Activated T-cell treated with anti-CD3 and anti-CD28 coated beads for 1 hour (primary cell): ENCODE measurements at places on chromosomes 7 and 10.

GRCh38 chr7:40544871-40545303 is 410.1 kb downstream of the SUGCT start:
- DNase-seq, result no peak

- no peak for DNase-seq
These were observed 14.4 kb downstream of the TCF7L2 start for GRCh38 chr10:112964482-112964881.

DNA sequence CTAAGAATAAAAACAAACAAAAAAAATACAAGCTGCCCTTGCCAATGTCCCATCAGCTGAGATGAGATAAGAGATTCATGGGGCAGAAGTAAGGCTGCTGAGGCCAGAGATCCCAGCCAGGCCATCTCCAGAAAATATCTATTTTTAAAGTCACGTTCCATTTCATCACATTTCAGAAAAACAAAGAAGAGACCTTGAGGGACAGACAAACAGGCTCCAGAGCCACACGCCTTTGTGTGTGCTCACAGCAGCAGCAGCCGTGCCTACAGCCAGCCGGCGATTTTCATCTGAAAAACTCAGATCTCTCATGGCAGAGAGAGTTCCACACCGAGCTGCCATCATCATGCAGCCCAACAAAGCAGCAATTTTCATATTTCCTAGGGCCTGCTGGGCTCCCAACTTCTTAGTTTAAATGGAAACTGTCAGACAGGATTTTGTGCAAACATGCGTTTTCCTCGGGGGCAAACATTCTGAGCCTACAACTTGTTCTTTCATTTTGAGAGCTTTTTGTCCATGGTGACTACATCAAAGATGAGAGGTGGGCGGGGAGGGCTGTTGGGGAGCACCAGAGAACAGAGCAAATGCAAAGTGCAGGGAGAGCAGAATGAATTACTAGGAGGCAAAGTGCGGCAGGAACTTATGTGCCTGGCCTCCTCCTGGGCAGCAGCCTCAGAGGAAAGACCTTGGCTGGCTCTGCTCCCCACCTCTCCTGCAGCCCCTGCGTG is 38.8 kb downstream of the DLG5 start:
- DNase-seq, result no peak

- DNase-seq, result no peak
These were observed 67.6 kb downstream of the MDFIC start for GRCh38 chr7:114989531-114989930.

DNA sequence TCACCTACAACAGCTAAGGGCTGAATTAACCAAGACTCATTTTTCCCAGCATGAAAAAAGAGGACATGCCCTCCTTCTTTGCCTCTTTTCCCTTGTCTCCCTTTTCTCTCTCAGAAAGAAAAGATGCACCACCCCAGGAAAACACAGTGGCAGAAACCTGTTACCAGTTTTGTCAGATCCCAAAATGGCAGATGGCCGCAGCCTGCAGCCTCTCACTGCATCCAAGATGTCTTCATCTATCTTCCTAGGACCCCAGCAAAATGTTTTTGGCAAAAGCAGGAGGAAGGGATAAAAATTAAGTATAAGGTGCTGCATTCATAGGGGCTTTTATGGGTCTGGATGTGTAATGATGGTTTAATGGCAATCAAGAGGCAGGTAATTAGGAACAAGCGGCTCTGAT is 266.6 kb upstream of the NPVF start:
- no peak for DNase-seq

DNA sequence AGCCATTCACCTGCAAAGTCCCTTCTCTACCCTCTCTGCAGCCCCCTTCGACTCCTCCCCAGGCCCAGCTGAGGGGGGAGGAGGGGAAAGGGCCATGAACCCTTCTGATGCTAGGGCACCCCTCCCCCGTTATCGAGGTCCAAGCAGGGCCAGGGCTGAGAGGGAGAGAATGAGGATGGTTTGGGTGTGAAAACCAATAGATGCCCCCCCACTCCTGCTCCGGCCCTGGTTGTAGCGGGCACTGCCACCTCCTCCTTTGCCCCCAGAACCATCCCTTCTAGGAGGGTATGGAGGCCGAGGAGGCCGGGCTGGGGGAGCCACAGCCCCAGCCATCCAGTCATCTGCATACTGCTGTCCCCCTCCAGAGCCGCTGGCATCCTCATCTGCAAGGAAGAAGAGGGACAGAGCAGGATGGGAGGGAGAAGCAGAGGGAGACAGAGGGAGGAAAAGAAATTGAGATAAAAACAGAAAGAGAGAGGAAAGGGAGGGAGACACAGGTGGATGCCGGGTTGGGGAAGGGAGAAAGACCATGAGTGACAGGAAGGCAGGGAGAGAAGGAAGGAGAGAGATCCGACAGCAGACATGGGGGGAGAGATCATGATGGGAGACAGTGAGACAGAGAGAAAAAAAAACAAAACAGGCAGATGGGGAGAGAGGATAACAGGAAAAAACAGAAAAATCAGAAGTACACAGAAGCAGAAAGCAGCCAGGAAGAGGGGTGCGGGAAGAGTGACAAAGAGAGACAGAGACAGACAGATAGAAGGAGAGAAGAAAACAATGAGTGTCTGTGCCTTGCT is 1.9 kb upstream of the GAL3ST4 start:
- no peak for DNase-seq

GRCh38 chr7:117619681-117620080 is 139.9 kb downstream of the CFTR start:
- DNase-seq, result no peak

DNA sequence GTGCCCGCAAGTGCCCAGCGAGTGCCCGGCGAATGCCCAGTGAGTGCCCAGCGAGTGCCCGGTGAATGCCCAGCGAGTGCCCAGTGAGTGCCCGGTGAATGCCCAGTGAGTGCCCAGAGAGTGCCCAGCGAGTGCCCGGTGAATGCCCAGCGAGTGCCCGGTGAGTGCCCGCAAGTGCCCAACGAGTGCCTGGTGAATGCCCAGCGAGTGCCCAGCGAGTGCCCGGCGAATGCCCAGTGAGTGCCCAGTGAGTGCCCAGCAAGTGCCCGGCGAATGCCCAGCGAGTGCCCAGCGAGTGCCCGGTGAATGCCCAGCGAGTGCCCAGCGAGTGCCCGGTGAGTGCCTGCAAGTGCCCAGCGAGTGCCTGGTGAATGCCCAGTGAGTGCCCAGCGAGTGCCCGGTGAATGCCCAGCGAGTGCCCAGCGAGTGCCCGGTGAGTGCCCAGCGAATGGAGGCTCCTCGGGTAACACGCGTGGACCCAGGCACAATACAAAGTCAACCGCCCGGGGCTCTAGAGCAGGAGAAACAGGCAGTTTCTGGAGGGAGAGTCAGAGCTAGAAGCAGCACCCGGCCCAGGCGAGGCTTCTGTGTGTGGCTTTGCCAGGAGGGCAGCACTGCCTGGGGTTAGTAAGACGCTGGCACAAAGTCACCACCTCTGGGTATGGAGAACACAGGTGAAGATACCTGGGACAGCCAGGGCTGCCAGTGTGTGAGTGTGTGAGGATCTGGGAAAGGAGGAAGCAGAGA is 38.2 kb upstream of the CFAP46 start:
- DNase-seq, result no peak

- no peak for DNase-seq
These were observed 83.6 kb downstream of the RNF216 start for GRCh38 chr7:5697754-5698424.

DNA sequence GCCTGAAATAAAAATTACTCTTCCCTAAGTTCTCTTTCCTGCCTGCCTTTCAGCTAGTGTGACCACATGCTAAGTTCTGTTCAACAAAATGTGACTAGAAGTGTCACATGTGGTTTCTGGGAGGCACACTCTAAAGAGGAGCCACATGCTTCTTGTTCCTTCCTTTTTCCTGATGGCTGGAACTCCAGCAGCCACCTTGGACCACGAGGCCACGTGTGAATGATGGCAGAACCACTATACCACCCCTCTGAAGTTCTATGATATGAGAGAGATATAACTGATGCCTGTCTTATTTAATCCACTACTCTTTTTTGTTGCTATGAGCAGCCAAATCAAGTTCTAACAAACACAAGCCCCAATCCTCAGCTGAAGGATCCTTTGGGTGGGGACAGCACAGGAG is 8.1 kb downstream of the PODXL start:
- no peak for DNase-seq
